ENCODE measurements at places on chromosomes 4 and X. TPM values are rescaled to one million over a fixed set of nuclear protein-coding genes. Genes with fewer than 3 reads are reported as not detected.

The MAPK10 gene
- 46.1 TPM for total RNA-seq

The PCSK1N gene
- total RNA-seq = 151 TPM

The USP26 gene
- total RNA-seq = not detected

The NKAP gene
- 9.7 TPM for total RNA-seq

DNA sequence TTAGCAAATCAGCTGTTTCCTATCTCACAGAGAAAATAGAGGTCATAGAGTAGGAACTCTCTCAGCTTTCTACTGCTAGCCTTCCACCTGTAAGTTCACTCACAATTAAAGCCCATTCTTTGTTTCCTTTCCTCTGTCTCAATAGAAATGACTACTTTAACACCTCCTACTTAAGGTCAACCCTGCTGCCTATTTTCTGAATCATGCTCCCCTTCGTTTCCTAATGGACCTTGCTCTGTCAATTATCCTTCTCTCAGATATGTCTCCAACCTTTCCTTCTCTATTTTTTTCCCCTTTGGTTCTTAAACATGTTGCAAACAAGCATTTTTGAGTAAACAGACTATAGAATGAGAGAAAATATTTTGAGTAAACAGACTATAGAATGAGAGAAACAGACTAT, 5.1 kb upstream of the PAQR3 start:
- DNase-seq = no peak
- H3K4me1 ChIP-seq = peaks cover 6% of the 10 kb centered on the region
- H3K27me3 ChIP-seq = no peaks in the 10 kb centered on the region
- H3K27ac ChIP-seq = no peak overlapping the region
- no peaks in the 10 kb centered on the region for H3K36me3 ChIP-seq

- H3K36me3 ChIP-seq = no peaks in the 10 kb centered on the region
- no peaks in the 10 kb centered on the region for H3K4me1 ChIP-seq
- peak overlapping the region; percentile 65 for H3K27ac ChIP-seq
- peak; percentile 67 for DNase-seq
- H3K4me3 ChIP-seq = no peak overlapping the region
Measured at GRCh38 chrX:1481636-1482529, 29.2 kb upstream of the ASMTL start.

DNA sequence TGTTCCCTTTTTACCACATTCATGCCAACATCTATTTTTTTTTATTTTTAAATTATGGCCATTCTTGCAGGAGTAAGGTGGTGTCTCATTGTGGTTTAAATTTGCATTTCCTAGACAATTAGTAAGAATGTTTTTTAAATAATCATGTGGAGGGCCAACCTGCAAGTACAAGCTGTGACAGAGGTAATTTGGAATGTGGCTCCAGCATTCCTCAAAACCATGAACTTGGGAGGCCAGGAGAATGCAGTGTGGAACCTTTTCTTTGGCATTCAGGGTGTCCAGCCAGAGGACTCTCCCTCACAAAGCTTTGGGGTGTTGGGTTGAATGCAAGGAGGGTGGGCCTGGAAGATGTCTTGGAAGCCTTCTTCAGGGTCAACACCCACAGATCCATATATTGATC, 7.3 kb upstream of the TMEM185A start:
- DNase-seq = no peak
- no peak overlapping the region for H3K27ac ChIP-seq
- H3K4me1 ChIP-seq = no peaks in the 10 kb centered on the region
- no peaks in the 10 kb centered on the region for H3K36me3 ChIP-seq
- H3K27me3 ChIP-seq = peaks cover 3% of the 10 kb centered on the region

DNA sequence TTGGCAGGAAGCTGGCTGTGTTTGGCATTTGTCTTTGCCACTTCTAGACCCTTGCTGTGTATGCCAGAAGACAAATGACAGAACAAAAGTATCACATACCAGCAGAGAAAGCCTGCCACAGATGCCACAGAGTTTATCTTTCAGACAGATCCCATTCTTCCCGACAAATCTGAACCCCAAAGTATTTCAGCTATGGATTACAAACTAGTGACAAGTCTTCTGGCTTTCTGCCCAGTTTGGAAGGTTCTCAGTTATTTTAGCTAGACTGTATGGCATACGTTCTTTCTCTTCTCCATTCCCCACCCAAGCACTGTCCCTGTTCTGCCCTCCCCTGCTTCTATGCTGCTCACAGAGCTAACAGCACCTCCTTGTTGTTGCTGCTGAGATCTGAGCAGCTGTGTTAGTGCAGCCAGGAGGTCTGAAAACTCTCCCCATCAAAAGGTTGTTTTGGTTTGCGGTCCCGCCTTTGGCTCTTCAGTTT, 236.7 kb downstream of the FRAS1 start:
- no peak overlapping the region for H3K27ac ChIP-seq
- DNase-seq = no peak
- no peaks in the 10 kb centered on the region for H3K27me3 ChIP-seq
- no peaks in the 10 kb centered on the region for H3K36me3 ChIP-seq
- H3K4me1 ChIP-seq = peaks cover 9% of the 10 kb centered on the region

DNA sequence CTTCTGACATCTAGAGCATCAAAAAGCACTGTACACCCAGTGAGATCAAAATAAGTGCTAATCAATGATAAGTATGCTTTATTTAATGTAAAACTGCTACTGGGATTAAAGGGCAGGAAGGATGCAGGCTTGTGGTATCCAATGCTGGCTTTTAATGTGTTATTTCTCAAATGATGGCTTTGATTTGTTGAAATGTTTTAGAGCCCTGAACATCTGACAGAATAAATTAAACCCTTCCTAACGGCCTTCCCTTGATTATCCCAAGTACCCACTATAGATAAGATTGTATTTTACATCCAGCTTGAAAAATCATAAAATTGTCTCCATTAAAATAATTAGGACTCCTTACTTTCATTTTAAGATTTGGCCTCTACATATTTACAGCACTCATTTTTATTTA, 382.9 kb downstream of the HNRNPD start:
- H3K36me3 ChIP-seq = no peaks in the 10 kb centered on the region
- no peak for DNase-seq
- H3K4me1 ChIP-seq = no peaks in the 10 kb centered on the region

DNA sequence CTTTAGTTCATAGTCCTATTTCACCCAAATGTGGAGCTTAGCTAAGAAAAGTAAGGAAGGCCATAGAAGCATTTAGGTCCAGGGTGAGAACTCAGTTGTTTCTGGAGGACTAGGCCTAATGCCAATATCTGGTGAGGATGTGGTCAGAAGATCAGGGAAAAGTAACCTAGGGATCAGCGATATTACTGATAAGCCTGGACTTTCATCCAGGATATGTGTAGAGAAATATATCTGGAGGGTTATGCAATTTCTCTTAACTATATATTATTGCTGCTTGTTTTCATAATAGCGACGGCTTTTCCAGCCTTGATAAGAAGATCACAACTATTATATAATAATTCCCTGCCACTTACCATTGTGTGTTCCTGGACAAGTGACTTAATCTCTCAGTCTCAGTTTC, 81.1 kb downstream of the FRAS1 start:
- H3K27ac ChIP-seq = no peak overlapping the region
- H3K4me3 ChIP-seq = no peak overlapping the region
- H3K27me3 ChIP-seq = no peaks in the 10 kb centered on the region
- H3K4me1 ChIP-seq = no peaks in the 10 kb centered on the region

Measured in adrenal gland (tissue), 19 donors.